ENCODE measurements at places on chromosomes 6 and 20.

DNA sequence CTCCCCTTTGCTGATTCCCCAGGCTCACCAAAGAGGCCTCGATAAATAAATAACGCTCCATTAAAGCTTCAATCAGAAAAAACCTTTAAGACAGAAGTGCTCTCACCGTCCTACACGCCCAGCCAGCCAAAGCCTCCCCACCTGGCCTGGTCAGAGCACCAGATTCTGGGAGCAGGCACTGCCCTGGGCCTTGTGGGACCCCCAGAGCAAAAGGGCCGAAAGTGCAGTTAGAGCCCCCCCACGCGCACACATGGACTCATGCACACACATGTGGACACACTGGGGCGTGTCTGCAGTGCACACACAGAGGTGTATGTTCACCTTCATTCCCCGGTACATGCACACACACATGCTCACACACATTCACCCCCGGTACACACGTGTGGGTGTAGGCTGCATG is 1.9 kb upstream of the NECAB3 start:
- no peak for DNase-seq

DNA sequence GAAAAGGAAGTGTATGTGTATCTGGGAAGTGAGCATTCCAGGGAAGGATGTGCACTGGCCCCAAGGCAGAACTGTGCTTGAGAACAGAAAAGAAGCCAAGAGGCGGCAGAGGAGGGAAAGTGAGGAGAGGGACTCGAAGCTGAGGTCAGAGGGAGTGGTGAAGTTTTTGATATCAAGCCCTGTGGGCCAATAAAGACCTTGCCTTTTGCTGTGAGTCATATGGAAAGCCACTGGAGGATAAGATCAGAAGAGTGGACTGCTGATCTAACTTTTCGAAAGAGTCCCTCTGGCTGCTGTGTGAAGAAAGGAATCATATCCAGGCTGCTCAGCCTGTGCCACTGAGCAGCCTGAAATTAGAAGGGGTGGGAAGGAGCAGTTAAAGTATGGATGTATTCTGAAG is 99.4 kb downstream of the EYA4 start:
- no peak for DNase-seq

DNA sequence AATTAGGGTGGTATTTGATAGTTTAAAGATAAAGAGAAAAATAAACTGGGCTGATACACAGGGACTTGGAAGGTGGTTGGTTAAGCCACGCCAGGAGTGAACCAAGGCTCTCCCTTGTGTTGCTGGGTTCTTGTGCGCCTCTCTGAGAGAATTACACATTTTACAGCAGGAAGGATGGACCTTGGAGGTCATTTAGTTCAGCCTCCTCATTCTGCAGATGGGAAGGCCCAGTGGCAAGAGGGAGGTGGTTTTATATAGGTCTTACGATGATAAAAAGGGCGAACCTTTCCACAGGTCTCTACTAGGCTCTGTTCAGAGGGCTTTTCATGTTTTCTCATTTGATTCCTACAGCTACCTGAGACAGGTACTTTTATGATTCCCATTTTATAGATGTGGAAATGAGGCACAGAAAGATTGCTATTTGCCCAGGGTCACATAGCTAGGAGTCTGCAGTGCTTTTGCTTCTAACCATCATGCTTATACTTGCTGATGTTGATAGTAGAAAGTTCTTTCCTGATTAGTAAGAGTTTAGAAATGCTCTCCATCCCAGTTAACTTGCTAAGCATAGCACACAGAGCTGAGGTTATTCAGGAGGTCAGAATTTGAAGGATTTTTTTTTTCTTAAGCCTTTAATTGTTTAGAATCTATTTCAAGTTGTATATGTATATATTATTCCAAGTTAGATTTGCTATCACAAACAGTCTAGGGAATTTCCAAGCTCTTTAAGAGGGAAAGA is 12.8 kb downstream of the HIVEP1 start:
- no peak for DNase-seq

GRCh38 chr6:26342106-26343004 is 22.6 kb upstream of the BTN3A2 start:
- no peak for DNase-seq

GRCh38 chr6:144536079-144536478 is 250.9 kb downstream of the UTRN start:
- no peak for DNase-seq

- peak; percentile 9 for DNase-seq
These were observed 148.3 kb upstream of the RPS6KA2 start for GRCh38 chr6:166775180-166775922.

DNA sequence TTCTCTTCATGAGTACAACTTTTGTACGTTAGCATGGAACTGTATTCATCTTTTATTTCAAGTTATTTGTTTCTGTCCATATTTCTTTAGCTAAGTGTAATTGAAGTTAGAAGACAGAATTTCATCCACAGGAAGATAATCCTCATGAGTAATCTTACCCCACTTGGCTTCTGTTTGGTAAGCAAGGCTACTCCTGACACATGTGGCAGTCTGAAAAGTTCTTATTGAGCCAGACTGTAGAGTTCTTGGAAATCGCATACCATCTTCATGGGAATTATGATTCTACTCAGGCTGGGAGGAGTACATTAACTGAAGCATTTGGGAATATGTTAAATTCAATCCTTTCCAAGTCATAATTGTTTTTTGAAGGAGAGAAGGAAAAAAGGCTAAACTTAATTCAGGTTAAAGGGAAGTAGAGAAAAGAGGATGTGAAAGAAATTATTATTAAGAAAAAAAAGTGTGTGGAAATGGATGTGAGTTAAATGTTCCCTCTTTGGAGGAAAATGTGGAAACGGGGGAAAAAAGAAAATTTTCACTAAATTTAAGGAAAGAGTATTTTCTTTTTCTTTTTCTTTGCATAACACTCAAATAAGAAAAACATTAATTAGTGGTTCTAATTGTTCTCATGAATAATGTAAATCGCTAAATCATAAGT is 41.5 kb upstream of the TENT5A start:
- DNase-seq: no peak

- no peak for DNase-seq
These were observed 46.0 kb upstream of the SRF start for GRCh38 chr6:43125119-43125518.

DNA sequence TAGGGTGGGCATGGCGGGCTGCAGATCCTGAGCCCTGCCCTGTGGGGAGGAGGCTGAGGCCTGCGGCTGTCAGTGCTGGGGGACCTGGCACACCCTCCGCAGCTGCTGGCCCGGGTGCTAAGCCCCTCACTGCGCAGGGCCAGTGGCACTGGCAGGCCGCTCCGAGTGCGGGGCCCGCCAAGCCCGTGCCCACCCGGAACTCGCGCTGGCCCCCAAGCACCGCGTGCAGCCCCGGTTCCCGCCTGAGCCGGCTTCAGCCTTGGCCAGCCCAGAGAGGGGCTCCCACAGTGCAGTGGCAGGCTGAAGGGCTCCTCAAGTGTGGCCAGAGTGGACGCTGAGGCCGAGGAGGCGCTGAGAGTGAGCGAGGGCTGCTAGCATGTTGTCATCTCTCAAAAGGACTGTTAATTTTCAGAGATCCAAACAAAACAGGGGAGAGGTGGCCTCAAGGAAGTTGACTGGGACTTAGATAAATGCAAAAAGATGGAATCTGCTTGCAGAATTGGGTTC is 74.5 kb upstream of the RBM24 start:
- DNase-seq: no peak

DNA sequence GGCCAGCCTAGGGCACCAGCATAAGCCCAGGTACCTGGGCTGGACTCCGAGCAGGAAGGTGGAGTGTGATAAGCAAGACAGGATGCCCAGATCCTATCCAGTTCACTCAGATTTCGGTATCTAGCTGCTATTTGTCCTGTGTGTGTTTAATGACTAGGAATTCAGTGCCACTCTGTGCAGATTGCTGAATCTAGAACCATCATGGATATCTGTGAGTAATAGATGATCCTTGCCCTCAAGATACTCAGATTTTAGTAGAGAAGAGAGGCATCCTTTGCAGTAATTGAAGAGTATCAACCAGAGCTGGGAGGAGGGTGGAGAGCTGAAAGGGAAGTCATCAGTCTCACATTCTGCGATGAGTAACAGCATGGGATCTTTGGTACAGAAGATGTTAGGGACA is 155.0 kb upstream of the ARID1B start:
- no peak for DNase-seq

DNA sequence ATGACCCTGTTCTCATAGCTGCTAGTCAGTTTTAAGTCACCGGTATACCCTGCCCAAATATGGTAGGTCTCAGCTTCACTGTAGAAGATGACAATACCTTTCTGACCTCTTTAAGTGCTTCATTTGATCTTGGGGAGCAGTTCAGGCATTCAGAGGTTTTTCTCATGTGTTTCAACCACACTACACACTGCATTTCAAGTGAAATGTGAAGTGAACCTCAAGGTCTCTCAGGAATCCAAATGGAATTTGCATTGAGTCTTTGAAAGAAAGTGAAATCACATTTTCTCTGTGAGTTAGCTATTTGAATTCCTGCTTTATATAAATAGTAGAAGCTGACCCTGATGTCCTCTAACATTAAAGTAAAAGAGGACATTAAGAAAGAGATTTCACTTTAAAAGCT is 461.6 kb downstream of the ADGRB3 start:
- no peak for DNase-seq

DNA sequence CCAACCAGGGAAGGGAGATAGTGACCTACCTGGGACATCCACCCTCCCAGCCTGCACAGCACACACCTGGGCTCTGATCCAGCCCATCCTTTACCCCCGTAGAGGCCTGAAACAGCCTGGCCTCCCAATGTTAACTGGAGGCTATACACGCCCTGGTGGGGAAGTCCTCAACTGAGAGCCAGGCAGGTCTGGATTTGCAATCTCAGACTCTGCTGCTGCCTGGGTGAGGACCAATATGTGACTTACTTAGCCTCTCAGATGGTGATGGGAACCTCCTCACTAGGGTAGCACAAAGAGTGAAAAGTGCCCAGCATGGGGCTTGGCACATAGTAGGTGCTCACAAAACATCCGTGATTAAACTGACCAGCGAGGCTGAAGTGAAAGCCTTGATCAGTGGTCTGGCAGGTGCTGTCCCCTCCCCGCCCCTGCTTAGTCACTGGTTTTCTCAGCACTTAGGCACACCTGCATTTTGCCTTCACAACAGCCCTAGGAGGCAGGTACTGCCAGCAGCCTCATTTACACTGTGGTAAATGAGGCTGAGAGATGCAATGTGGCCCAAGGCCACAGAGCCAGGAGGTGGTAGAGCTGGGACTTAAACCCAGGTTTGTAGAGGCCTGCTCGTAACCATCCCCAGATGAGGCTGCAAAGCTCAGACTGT is 12.4 kb downstream of the PEDS1 start:
- DNase-seq: no peak

- no peak for DNase-seq
These were observed 515.1 kb downstream of the FRK start for GRCh38 chr6:115545672-115545986.
